Astrocyte of the spinal cord (primary cell): ENCODE measurements at places on chromosomes 4 and X.

- no peak for DNase-seq
These were observed 170.3 kb downstream of the RAB28 start for GRCh38 chr4:13313856-13314255.

DNA sequence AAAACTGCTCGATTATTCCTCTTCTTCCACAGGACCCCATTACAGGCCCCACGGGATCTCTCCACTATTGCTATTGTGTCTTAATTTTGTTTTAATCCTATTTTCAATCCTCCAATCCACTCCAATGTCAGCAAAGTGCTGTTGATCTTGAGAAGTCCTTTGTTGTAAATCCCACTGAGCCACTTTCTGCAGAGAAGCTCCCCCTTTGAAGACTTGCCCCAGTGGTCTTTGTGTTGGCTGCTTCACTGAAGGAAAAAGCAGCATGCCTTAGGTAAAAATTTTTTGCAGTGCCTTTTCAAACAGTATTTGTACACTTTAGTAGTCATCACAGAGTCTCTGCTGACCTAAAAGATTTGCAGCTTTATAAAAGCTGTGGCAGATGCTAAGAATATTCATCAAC, 252.0 kb upstream of the SLC7A11 start:
- DNase-seq: no peak

DNA sequence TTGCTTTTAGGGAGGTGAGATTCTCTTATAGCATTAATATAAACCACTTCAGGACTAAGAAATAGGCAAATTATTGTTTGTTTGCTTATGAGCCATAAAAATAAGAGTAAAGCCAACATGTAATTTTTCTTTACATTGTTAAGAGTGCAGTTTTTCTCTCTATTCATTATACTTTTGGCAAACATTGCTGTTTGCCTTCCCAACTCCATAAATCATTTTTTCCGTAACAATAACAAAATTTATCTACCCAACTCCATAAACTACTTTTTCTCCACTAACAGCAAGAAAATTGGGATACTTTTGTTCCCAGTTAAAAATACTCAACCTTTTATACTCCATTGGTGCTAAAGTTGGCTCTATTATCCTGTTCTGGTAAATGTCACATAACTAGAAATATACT, 229.7 kb upstream of the GPRIN3 start:
- no peak for DNase-seq

GRCh38 chr4:144894573-144894972, 203.4 kb downstream of the ANAPC10 start:
- DNase-seq: peak; percentile 94

- no peak for DNase-seq
These were observed 59.7 kb downstream of the TNIP2 start for GRCh38 chr4:2696423-2696822.

GRCh38 chrX:11525685-11526084, 140.0 kb downstream of the ARHGAP6 start:
- no peak for DNase-seq

GRCh38 chr4:83660578-83660977, 124.7 kb downstream of the GPAT3 start:
- no peak for DNase-seq

DNA sequence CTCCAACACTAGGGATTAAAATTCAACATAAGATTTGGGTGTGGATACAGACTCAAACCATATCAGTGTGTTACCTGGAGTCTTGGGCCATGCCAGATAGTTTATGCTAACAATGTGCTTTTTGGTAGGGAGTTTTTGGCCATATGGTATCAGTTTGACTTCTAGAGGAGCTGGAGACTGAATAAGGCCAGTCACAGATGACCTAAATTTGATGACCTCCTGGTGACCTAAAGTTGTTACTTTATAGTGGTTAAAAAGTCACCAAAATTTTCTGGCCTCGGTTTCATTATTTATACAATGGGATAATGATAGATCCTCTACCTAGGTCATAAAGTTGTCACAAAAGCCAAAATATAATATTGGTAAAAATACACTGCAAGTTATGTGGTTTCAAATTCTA, 877.1 kb downstream of the RAPGEF2 start:
- DNase-seq: no peak

DNA sequence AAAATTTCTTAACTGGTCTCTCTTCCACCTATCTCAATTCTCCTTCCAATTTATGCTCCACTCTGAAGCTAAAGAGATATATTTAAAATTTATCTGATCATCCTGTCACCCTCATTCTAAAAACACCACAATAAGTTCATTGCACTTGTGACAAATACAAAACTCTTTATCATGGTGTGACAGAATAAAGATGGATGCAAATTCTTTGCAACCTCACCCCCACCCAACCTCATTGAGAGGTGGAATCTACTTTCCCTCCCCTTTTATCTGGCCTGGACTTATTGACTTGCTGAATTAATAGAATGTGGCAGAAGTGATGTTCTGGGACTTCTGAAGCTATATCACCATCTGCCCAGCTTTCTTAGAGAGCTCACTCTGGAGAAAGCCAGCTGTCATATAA, 46.5 kb downstream of the IDS start:
- no peak for DNase-seq

DNA sequence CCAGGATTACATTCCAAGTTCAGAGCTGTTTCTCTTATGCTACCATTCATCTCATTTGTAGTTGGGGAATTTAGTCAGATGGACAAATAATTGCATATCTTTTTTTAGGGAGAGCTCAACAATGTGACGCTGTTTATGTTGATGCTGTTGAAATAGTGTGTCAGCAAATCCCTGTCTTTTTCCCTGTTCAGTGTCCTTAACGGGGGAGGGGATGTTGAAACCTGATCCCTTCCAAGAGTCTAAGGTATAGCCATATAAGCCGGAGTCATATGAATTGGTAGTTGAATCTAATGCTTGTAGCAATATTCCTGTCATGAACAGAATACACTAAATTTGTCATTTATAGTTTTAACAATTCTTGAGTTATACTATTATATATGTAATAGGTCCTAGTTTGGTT, 293.5 kb upstream of the FAT1 start:
- DNase-seq: no peak
